ENCODE measurements at places on chromosomes 3 and 15. TPM values are rescaled to one million over a fixed set of nuclear protein-coding genes. Genes with fewer than 3 reads are reported as not detected.
A peak's percentile ranks its signal among the peaks of the same experiment; 100 is the strongest.

DNA sequence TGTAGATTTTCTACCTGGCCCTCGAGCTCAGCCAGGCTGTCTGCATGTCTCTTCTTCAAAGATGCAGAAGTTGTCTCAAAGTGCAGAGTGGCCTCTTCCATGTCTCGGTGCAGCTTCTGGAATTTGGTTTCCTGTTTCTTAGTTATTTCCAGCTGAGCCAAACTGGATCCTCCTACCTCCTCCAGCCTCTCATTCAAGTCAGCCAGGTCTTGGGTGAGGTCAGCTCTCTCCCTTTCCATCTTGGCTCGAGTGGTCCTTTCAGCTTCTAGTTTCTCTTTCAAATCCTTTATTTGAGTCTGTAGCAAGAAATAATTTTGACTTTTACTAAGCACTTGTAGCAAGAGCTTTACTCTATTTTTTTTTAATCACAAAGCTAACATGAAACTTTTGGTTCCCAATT lies 81.8 kb downstream of the MYH15 start:
- no peak overlapping the region for H3K27ac ChIP-seq
- H3K4me3 ChIP-seq, result no peak overlapping the region
- no peak for DNase-seq
- no peaks in the 10 kb centered on the region for H3K36me3 ChIP-seq
- no peaks in the 10 kb centered on the region for H3K4me1 ChIP-seq
- H3K27me3 ChIP-seq, result peaks cover 3% of the 10 kb centered on the region

DNA sequence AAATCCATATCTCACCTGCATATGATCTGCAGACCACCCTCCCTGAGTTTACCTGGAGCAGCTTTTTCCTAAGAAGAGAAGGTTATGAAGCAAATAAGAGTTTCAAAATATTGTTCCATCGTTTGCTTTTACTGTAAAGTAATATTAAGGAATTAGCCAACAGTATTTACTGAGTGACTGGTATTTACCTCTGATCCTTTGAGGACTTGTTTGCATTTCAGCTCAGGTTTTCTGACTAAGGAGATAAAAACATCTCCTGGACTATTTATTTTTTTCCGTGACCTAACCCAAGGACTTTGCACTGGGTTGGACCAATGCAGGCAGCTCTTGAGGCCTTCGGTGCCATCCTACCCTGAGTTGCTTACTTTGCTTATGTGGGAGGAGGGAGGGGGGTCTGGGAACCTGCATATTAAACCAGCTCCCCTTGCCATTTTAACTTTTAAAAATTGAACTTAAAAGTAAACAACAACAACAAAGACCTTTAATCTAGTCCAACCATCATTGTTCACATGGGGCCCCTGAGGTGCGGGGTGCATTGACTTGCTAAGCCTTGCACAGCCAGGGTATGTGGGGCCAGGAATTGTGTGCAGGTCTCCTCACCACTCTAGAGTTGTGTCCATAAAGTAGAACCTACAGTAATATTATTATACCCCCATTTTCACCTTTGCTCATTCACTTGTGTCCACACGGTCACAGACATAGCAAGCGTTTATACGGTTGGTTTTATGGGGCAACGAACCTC lies 39.3 kb downstream of the TRAK1 start:
- no peaks in the 10 kb centered on the region for H3K4me1 ChIP-seq
- no peaks in the 10 kb centered on the region for H3K27me3 ChIP-seq
- H3K27ac ChIP-seq, result no peak overlapping the region
- H3K4me3 ChIP-seq, result no peak overlapping the region

Gene LRRN1
- not detected for total RNA-seq

DNA sequence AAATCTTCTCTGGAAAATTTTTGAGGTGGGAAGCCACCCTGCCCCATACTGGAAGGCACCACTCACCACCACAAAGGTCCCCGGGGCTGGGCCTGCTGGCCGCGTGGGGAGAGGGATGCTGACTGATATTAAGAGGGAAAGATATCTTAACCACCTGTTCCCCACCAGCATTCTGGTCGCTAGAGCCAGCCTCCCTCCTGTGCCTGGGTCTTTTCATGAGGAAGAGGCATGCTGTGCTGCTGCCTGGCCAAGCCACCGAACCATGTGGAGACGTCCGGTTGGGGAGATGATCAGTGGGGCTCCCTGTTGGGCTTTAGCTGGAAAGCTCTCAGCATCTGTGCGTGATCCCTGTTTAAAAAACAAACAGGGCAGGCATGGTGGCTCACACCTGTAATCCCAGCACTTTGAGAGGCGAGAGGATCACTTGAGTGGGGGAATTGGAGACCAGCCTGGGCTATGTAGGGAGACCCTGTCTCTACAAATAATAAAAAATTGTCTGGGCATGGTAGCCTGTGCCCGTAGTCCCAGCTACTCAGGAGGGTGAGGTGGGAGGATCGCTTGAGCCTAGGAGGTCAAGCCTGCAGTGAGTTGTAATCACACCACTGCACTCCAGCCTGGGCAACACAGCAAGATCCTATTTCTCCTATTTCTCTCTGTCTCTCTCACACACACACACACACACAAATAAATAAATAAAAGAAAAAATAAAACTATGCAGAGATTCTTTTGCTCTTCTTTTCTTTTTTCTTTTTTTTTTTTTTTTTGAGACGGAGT lies 1.0 kb downstream of the KLHL18 start:
- H3K27ac ChIP-seq, result peak overlapping the region; percentile 100
- peaks cover 17% of the 10 kb centered on the region for H3K4me1 ChIP-seq
- DNase-seq, result no peak
- no peaks in the 10 kb centered on the region for H3K27me3 ChIP-seq
- peak overlapping the region; percentile 98 for H3K4me3 ChIP-seq

Gene HHATL
- total RNA-seq, result not detected

GRCh38 chr15:60423537-60423936 lies 25.8 kb upstream of the ANXA2 start:
- H3K27ac ChIP-seq, result peak overlapping the region; percentile 33
- H3K36me3 ChIP-seq, result peaks cover 39% of the 10 kb centered on the region
- DNase-seq, result no peak

Gene C3orf80
- 0.25 TPM for total RNA-seq

Gene GPR176
- total RNA-seq, result 0.53 TPM

Gene WDR6
- 167 TPM for total RNA-seq

DNA sequence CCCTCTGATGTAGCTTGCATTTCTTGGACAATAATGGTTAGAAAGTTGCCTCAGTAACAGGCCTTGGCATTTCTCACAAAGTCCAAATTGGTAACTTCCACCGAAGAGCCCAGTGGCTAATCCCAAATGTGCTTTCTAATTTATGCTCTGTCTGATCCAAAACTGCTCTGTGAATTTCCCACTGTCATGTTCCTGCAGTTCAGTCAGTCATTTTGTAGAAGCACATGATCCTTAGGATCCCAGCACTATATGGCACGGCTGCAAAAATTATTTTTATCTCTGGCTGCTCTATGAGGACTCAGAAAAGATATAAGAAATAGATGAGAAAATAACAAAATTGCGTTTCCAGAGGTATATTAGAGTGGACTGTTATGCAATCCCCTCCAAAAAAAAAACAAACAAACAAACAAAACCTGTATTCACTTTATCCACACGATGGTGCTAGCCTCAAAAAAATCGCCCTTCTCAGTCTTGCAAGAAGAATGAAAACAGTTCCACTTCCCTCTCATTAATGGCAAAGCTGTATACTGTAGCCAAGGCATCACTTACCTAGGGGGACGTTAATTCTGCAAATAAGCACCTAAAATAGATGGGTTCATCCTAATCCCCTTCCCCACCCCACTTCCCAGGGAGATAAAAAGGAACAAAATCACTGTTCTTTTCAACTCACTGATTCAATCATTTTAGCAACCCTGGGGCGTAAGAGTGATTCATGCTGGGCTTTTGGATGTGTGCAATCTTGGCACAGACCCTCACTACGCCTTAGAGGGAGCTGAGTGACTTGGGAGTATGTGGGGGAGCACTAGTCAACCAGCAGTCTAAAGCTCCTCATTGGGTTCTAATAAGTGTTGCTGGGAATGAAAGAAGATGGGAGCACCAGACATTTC lies 61.3 kb downstream of the TMCO5A start:
- no peak overlapping the region for H3K4me3 ChIP-seq
- H3K4me1 ChIP-seq, result no peaks in the 10 kb centered on the region
- DNase-seq, result no peak
- no peaks in the 10 kb centered on the region for H3K27me3 ChIP-seq

DNA sequence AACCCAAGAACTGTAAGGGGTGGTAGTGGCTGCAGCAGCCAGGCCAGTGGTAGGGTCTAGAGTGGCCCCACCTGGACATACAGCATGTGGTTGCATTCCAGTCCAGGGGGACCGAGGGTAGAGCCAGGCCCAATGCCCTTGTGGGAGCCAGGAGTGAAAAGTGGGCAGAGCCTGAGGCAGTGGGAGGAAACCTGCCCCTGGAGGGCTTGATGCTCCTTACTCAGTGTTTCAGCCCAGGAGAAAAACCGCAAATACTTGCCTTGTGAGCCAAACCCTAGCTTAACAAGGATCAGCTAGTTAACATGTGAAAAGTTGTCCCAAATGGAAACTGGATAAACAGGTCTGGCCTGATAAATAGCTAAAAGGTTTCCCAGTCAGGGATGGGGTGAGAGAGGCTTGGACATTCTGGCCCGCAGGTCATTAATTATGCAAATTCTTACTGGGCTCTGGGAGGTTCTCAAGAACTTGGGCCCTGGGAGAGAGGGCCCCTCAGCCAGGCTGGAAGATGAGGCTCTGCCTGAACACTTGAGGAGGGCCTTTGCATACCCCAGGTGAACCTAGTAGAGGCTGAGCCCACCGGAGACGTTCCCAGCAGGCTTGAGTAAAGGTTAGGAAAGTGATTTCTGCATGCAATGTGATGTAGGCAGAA lies 222.1 kb downstream of the THSD4 start:
- no peaks in the 10 kb centered on the region for H3K36me3 ChIP-seq
- H3K27me3 ChIP-seq, result peaks cover 8% of the 10 kb centered on the region
- no peak for DNase-seq
- peaks cover 20% of the 10 kb centered on the region for H3K4me1 ChIP-seq
- no peak overlapping the region for H3K27ac ChIP-seq
- no peak overlapping the region for H3K4me3 ChIP-seq

GRCh38 chr15:45829336-45830153 lies 194.7 kb downstream of the SQOR start:
- no peaks in the 10 kb centered on the region for H3K27me3 ChIP-seq
- DNase-seq, result no peak
- no peaks in the 10 kb centered on the region for H3K4me1 ChIP-seq
- no peak overlapping the region for H3K4me3 ChIP-seq
- H3K36me3 ChIP-seq, result no peaks in the 10 kb centered on the region

DNA sequence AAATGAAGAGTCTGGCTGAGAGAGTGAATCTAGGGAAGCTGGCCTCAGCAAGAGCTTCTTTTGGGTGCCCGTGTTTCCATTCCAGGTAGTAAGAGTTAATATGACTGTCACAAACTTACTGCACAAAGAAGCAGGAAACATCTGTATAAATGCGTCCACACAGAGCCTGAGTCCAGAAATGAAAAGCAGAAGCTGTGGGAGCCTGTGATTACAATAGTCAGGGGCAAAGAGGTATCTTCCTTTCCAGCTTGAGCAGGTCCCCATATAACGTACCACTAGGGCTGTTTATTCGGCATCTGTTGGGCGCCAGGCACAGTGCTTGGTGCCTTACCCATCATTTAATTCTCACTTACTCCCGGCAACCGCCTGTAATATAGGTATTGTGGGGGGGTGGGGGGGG lies 40.5 kb upstream of the B3GNT5 start:
- no peak for DNase-seq
- H3K27ac ChIP-seq, result no peak overlapping the region
- H3K36me3 ChIP-seq, result peaks cover 37% of the 10 kb centered on the region
- H3K27me3 ChIP-seq, result no peaks in the 10 kb centered on the region

DNA sequence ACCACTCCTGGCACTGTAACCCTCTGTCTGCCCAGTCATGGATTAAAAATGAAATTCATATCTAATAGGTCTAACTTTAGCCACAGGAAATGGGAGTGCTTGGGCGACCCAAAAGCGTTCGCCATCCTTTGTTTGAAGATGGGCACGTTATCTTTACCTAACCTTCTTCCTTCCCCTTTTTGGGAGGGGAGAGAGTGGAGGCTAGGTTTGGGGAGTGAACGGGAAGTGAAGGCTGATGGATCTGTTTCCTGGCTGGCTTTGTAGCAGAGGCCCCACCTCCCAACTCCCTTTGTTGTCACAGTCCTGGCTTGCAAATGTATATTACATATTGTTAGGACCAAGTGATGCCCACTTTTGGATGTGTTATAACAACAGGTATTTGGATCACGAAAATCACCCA lies 98.1 kb upstream of the ARHGEF3 start:
- H3K4me1 ChIP-seq, result peaks cover 49% of the 10 kb centered on the region
- H3K27ac ChIP-seq, result no peak overlapping the region
- H3K4me3 ChIP-seq, result no peak overlapping the region
- H3K27me3 ChIP-seq, result no peaks in the 10 kb centered on the region

Gene GOLGA8J
- total RNA-seq, result not detected

DNA sequence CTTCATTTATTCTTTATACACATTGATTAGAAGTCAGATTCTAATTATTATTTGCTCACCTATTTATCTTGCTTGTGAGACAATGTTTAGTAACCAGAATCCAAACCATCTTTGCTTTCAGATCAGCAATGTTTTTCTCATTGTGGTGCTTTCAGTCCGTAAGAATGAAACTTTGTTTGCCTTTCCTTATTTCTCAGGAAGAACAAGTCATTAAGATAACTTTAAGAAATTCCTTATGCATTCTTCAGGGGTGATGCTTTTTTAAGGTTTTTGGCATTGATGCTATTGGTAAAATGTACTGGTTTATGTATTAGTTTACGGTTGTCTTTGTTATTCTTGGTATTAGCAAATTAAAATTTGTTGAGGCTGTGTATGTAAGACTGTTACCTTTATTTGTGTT lies 120.8 kb upstream of the POU1F1 start:
- no peak overlapping the region for H3K4me3 ChIP-seq
- no peak for DNase-seq
- H3K27me3 ChIP-seq, result no peaks in the 10 kb centered on the region
- no peak overlapping the region for H3K27ac ChIP-seq

GRCh38 chr3:84042399-84043106 lies 916.2 kb upstream of the CADM2 start:
- no peaks in the 10 kb centered on the region for H3K36me3 ChIP-seq
- no peak overlapping the region for H3K4me3 ChIP-seq
- H3K27ac ChIP-seq, result no peak overlapping the region
